ENCODE measurements at places on chromosomes 7 and 10. TPM values are rescaled to one million over a fixed set of nuclear protein-coding genes. Genes with fewer than 3 reads are reported as not detected.

SRGN gene
- 54.7 TPM for total RNA-seq

AKR1C1 gene
- total RNA-seq: 25.0 TPM

FAM237B gene
- total RNA-seq: not detected

LRRC17 gene
- 6.3 TPM for total RNA-seq

PLPP4 gene
- not detected for total RNA-seq

PARD3 gene
- total RNA-seq: 34.6 TPM

HECW1 gene
- not detected for total RNA-seq

FEZF1 gene
- total RNA-seq: not detected

PPP1R9A gene
- total RNA-seq: 30.0 TPM

ZNRF2 gene
- total RNA-seq: 11.0 TPM

DNA sequence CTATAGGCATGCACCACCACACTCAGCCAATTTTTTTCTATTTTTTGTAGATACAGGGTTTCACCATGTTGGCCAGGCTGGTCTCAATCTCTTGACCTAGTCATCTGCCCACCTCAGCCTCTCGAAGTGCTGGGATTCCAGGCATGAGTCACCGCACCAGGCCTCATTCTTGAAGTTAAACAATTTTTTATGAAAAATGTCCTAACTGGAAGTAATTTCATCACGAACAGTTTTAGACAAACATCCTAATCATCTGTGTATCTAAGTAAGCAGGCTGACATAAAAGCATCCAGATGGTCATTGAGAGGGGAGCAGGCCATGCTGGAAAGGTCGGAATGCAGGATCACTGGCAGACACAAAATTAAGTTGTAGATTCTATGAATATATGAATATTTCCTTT lies 269.1 kb downstream of the ZMYND11 start:
- no peaks in the 10 kb centered on the region for H3K36me3 ChIP-seq
- H3K4me3 ChIP-seq: no peak overlapping the region
- H3K4me1 ChIP-seq: peaks cover 2% of the 10 kb centered on the region
- no peak overlapping the region for H3K27ac ChIP-seq

DNA sequence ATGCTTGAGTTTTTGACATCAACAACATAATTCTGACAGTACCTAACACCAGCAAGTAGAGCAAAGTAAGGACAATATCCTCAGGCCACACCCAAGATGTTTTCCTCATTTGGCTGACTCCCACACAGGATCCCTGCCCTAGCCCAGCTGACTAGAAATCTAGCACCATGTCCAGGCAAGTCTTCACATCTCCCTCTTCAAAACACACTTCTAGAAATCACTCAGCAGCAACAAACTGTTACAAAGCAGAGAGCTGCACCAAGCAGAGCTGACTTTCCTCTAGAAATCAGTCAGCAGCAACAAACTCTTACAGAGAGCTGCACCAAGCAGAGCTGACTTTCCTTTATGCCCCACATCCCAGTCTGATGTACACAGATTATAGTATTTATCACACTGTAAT lies 7.7 kb downstream of the TMEM168 start:
- no peaks in the 10 kb centered on the region for H3K27me3 ChIP-seq
- H3K4me1 ChIP-seq: peaks cover 7% of the 10 kb centered on the region
- no peak overlapping the region for H3K4me3 ChIP-seq

DNA sequence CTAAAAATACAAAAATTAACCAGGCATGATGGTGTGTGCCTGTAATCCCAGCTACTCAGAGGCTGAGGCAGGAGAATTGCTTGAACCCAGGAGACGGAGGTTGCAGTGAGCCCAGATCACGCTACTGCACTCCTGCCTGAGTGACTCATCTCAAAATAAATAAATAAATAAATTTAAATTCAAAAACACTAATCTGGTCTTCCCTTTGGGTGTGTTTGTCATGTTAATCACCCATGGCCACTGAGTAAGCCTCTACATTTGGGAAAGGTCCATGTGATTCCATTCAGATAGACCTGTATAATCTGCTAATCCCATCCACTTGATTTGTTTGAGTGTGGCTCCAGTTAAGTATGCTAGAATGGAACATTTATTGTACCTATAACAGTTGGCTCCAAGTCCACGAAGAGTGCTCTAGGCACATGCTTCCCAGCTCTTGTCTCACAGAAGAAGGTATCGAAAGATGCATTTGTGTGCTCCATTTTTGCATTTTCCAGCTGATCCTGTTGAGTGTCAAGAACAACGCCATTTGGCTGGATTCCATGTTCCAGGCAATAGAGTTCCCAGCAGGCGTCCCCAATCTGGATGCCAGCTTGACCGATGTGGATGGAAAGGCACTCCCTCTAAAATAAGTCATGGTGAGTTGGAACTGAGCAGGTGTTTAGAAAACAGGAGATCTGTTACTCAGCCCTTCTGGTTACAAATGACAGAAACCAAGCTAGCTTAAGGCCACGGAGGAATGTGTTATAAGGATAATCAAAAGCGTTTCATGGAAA lies 4.0 kb downstream of the TUBAL3 start:
- no peak overlapping the region for H3K27ac ChIP-seq
- H3K4me1 ChIP-seq: no peaks in the 10 kb centered on the region
- H3K27me3 ChIP-seq: no peaks in the 10 kb centered on the region

DNA sequence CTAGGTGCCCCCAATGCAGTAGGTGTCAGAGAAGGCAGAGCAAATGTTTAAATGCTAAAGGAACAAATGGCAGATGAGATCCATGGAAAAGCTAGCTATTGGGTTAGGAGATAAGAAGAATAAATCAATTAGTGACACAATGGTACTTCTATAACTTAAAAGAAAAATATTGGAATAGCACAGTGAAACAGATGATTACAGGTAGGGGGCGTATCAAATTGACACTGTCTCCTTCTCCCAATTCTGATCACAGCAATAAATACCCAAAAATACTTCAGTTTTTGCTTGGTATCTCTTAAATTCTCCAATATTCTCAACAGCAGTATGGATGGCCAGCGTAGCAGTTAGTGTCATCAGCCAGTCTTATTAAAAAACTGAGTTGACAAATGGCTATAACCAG lies 5.2 kb downstream of the FRA10AC1 start:
- peaks cover 80% of the 10 kb centered on the region for H3K36me3 ChIP-seq
- no peak overlapping the region for H3K27ac ChIP-seq
- no peak overlapping the region for H3K4me3 ChIP-seq
- H3K4me1 ChIP-seq: peaks cover 6% of the 10 kb centered on the region
- no peaks in the 10 kb centered on the region for H3K27me3 ChIP-seq

DNA sequence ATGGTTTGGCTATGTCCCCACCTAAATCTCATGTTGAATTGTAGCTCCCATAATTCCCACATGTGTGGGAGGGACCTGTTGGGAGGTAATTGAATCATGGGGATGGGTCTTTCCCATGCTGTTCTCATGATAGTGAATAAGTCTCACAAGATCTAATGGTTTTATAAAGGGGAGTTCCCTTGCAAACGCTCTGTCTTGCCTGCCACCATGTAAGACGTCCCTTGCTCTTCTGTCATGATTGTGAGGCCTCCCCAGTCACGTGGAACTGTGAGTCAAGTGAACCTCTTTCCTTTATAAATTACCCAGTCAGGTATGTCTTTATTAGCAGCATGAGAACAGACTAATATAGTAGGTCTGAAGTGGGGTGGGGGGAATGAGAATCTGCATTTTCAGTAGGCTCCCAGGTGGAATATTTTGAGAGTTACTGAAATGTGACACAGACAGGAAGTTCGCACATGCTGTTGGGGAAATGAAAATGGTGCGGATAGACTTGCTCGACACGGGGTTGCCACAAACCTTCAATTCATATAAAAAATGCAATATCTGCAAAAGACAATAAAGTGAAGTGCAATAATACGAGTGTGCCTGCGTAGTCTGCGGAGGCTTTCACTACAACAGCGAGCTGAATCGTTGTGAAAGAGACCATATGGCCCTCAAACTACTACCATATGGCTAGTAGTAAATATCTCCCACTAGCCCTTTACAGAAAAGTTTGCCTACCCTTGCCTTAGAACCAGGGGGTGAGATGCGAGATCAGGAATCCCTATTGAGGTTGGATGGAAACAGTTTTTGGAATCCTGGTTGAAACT lies 166.1 kb downstream of the GRK5 start:
- peaks cover 44% of the 10 kb centered on the region for H3K4me1 ChIP-seq
- H3K36me3 ChIP-seq: no peaks in the 10 kb centered on the region
- no peak overlapping the region for H3K27ac ChIP-seq
- no peaks in the 10 kb centered on the region for H3K27me3 ChIP-seq

- H3K4me3 ChIP-seq: no peak overlapping the region
- no peaks in the 10 kb centered on the region for H3K27me3 ChIP-seq
- H3K36me3 ChIP-seq: peaks cover 80% of the 10 kb centered on the region
- peaks cover 7% of the 10 kb centered on the region for H3K4me1 ChIP-seq
- DNase-seq: no peak
Observed at GRCh38 chr7:155709453-155709852, 65.0 kb downstream of the RBM33 start.

DNA sequence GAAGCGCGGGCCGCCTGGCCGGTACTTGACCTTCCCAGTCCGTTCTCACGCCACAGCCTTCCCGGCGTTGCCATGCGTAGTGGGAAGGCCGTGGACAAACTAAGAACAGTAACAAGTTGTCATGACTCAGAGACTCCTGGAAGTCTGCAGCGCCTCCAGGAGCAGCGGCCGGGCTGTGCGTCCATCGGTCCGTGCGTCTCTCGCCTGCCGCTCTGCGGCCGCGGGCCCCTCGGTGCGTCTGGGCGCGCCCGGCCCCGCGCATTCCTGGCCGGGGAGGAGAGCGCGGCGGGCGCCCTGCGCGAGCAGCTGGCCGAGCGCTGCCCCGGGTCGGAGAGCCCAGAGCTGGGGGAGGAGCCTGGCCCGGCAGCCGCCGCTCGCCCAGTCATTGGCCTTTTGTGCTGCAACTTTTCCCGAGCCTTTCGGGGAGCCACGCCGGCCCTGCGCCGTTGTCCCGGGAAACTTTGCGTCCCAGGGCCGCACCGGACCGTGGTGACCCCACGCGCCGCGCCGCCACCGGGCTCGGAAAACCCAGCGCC lies 123.7 kb downstream of the TACC2 start:
- H3K27ac ChIP-seq: peak overlapping the region; percentile 98
- peak overlapping the region; percentile 88 for H3K4me3 ChIP-seq
- no peaks in the 10 kb centered on the region for H3K36me3 ChIP-seq
- no peaks in the 10 kb centered on the region for H3K27me3 ChIP-seq

- DNase-seq: no peak
- no peak overlapping the region for H3K27ac ChIP-seq
- H3K36me3 ChIP-seq: no peaks in the 10 kb centered on the region
- peaks cover 21% of the 10 kb centered on the region for H3K4me1 ChIP-seq
- no peak overlapping the region for H3K4me3 ChIP-seq
- H3K27me3 ChIP-seq: no peaks in the 10 kb centered on the region
Observed at GRCh38 chr10:5811387-5811821, 1.8 kb downstream of the GDI2 start.

- no peak overlapping the region for H3K4me3 ChIP-seq
- no peaks in the 10 kb centered on the region for H3K4me1 ChIP-seq
- no peaks in the 10 kb centered on the region for H3K36me3 ChIP-seq
- DNase-seq: no peak
- H3K27ac ChIP-seq: no peak overlapping the region
Observed at GRCh38 chr7:39091145-39091544, 113.4 kb downstream of the POU6F2 start.

- H3K4me3 ChIP-seq: no peak overlapping the region
- no peak overlapping the region for H3K27ac ChIP-seq
- no peak for DNase-seq
- no peaks in the 10 kb centered on the region for H3K36me3 ChIP-seq
Observed at GRCh38 chr10:75547391-75548298, 116.2 kb downstream of the LRMDA start.

DNA sequence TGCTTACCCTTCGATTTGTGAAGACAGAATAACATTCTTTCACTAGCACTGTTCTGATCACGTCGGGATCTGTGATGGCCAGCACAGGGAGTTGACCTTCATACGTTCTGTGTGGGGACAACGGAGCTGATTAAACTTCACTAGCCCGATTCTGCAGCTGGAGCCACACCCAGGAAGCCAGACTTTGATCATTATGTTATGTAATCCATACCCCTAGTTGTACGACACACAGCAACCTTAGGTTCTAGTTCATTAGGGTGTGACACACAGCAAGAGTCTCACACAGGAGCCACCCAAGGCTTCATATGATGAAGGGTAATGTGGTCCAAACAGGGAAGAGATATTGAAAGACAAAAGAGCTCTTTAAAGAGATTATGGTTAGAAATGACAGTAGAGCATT lies 7.2 kb downstream of the CYP3A5 start:
- H3K4me1 ChIP-seq: no peaks in the 10 kb centered on the region
- H3K36me3 ChIP-seq: no peaks in the 10 kb centered on the region
- no peaks in the 10 kb centered on the region for H3K27me3 ChIP-seq
- no peak overlapping the region for H3K27ac ChIP-seq
- no peak overlapping the region for H3K4me3 ChIP-seq
- DNase-seq: no peak

- no peak for DNase-seq
- H3K27me3 ChIP-seq: no peaks in the 10 kb centered on the region
- peaks cover 63% of the 10 kb centered on the region for H3K4me1 ChIP-seq
Observed at GRCh38 chr10:43863270-43863669, 214.6 kb upstream of the ZNF32 start.

DNA sequence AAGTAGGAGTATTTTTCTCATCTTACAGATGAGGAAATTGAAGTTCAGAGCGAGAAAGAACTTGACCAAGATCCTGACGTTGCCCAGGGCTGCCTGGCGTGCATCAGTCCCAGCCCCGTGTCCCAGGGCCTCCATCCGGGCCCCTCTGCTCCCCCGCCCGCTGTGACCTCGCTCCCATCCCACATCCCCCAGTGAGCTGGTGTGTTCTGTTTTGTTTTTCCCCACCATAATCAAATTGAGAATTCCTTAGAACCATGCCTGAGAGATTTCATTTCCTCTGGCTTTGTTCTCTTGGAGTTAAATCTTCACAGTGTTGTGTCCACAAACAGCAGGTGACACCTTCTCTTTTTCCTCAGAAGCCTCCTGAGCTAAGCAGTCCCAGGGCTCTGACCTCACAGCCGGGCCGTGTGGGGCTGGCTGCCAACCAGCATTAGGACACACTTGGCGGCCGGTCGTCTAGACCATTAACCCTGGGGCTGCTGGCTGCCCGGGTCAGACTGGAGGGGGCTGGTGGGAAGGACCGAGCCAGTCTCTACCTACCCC lies 44.3 kb downstream of the PFKP start:
- H3K4me3 ChIP-seq: no peak overlapping the region
- peaks cover 42% of the 10 kb centered on the region for H3K4me1 ChIP-seq
- H3K36me3 ChIP-seq: peaks cover 8% of the 10 kb centered on the region
- DNase-seq: peak; percentile 75
- H3K27me3 ChIP-seq: no peaks in the 10 kb centered on the region

DNA sequence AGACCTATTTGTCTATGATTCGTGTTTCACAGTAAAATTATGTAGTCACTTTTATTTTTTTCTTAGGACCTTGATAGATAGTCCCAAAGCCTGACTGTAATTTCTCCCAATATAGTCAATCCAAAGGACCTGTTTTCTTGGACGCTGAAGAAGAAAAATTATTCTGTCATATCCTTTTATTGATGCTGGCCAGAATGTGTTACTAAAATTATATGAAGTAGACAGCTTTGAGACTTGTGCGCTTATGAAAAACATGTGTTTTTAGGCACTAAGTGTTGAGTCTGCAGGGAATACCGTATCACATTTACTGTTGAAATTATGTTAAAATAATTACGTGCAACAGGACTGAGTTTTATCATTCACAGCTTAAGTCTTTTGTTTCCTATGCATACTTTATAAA lies 17.9 kb downstream of the TES start:
- no peak overlapping the region for H3K4me3 ChIP-seq
- no peak for DNase-seq
- H3K27ac ChIP-seq: peak overlapping the region; percentile 74
- no peaks in the 10 kb centered on the region for H3K27me3 ChIP-seq
